Activated CD4-positive, alpha-beta T cell treated with anti-CD3 and anti-CD28 coated beads, Interleukin-2, amount 50 U/mL, for 1 hour (primary cell): ENCODE measurements at places on chromosomes 1 and 21.
A peak's percentile ranks its signal among the peaks of the same experiment; 100 is the strongest.

DNA sequence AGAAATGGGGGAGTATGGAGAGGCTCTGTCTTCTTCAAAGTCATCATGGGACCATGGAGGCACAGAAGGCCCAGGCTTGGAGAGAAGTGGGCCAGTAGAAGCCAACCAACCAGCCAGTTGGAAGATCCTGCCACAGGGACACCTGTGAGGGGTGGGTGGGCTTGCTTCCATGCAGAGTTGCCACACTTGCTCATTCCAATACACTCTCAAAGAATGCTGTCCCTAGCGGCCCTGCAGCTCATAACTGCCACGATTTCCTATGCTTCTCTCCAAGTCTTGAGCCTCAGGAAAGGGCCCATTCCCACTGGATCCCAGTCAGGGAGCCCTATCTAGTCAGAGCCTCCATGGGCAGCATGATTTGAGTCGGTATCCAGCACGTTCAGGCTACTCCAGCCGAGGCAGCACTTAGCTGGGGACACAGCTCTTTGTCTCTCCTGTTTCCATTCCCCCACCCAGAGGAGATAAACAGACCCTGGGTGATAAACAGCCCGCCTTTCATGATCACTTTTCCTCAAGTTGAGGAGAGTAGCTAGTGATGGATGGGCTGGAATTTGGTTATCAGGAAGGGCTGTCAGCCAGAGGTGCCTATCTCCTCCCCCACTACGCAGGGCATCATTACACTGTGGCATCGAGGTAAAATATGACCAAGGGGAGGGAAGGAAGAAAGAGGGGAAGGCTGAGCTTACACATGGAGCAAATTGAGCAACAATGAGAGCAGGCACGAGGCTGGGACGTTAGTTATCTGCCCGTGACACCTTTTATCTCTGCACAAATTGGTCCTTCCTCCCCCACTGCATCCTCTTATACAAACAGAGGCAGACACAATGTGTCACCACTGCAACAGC, 64.6 kb downstream of the ERI3 start:
- DNase-seq, result no peak

DNA sequence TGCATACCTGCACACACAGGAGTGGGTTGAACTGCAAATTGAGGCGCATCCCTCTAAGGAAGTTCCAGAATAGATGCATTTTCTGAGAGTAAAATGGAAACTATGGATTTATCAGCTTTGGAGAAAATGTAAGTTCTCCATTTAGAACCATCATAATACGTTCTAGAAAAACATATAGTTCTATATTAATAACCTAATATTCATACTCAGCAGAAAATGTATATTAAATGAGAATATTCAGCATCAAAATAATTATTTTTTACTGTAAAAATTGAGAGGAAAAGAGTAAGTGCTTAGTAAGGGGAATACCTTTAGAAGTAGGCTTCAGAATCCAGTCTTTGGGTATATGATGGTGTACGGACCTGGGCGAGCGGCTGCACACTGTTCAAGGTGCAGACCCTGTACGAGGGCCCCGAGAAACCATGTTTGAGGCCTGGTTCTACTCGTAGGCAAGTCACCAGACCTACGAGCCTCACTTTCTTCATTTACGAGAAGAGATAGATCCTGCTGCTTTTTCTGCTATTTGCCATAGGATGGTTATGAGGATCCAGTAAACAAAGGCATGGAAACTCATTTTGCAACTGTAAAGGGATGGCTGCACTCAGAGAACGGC, 6.8 kb downstream of the CD247 start:
- no peak for DNase-seq

GRCh38 chr1:114521396-114522263, 10.6 kb upstream of the TRIM33 start:
- no peak for DNase-seq

DNA sequence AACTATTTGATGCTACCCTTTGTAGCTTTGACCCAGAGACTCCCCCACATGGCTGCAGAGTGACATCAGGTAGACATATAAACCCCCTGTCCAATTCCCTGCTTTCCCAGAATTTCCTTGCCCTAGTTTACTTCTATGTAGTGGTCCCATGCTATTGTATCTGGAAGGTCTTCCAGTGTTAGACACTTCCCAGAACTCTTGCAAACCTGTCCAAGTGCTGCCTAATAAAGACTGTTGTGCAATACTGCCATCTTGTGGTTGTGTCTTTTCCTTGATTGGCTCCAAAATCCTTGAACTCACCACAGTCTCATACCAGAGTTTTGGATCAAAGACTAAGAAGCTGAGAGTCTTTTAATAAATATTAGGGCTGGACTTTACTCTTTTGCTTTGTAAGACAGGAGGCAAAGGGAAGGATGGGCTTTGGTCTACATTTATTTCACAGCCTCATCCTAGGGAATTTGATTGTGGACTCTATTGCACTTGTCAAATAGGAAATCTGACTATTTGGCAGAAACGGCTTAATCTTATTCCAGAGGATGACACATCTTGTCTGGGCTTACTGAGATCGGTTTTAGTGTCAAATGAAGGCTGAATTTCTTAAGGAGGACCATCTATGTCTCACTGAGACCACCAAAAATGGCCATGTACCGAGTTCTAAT, 169.9 kb downstream of the LRRC7 start:
- DNase-seq, result no peak

DNA sequence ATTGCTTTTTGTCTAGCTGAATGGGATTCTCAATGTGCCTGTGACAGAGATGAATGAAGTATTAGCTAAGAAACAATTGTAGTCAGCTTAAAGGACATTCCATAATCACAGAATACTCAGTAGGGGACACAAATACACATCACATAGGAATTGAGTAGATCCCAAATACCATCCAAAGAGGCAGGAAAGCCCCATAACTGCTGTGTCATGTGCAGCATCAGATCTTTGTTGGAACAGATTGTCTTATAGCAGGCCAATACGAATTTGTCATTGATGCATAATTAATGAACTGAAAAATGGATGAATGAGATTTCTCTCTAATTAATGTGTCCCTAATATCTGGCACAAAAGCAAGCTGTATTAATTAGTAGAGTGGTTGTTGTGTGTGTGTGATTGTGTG, 82.3 kb upstream of the S1PR1 start:
- DNase-seq, result no peak

DNA sequence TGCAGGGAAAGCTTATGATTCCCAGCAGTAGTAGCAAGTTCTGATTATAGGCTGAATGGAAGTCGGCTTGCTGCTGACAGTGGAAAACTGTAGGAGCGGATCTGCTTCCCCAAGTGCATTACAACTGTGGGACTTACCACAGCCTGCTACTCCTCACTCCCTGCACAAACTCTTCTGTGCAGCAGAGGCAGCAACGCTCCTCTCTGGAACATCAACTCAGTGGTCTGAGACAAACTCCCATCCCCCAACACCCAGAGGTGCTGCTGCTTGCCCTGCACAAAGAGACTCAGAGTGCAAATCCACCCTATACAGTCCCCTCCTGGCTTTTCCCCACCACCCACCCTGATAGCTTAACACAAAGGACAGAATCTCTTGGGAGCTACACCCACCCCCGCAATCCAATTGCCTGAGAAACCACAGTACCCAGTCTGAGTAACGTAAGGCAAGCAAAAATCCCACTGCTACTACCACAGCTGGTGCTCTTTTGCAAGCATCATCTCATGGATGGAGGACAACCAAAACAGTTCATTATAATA, 1455.2 kb downstream of the AMY1C start:
- no peak for DNase-seq

DNA sequence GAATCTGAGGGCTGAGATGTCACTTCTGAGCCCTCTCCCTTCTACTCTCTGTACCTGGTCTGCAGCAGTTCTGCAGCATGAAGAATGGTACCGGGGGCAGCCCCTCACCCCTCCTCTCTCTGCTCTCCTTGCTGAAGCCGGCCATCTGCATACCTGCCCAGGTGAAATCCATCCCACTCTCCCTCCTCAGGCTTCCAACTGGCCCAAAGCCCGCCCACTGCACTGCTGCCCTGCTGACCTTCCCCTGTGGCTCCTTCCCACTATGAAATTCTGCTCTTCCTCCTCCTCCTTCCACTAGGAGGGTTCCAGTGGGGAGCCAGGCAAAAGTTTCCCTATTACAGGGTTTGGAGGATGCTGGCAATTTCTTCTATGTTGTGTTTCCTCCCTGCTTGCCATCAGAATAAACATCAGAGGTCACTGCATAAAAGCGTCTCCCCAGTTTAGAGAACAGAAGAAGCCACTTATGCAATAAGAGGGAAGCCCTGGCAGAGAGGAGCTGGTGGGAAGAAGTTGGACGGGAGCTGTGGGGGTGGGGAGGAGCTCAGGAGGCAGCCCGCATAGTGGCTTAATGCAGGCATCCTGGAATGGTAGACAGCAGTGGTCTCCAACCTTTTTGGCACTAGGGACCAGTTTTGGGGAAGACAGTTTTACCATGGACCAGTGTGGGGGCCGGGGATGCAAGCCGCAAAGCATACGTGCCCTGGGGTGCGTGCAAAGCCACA, 30.3 kb downstream of the TMCO4 start:
- no peak for DNase-seq

DNA sequence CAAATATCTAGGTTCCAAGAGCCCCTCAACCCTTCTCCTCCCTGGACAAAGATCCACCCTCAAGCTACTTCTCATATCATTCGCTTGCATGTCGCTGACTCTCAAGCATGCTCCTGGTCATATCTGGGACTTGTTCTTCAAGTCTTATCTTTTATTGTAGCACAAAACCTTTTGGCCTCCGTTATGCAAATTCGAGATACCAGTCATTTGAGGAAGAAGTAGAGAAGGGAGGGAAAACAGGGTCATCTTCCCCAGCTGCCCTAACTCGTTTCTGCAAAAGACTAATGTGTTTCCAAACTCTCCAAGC, 63.8 kb upstream of the ETS2 start:
- no peak for DNase-seq

DNA sequence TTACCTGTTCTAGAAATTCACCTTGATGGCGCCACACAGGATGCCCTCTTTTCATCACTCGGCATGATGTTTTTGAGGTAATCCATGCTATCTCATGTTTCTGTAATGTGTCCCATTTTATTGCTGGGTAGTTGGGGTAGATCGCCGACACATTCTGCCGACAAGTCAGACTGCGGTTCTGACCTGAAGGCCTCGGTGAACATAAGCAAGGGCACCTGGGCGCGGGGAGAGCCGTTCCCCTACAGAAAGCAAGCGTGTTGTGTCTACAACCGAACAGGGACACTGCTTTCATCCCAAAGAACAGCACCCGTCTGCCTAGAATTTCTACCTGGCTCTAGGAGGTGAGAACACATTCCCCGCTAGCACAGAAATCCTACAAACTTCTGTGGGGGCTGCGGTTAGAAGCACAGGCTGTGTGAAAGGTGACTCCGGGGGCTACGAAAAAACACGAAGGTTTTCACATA, 149.2 kb downstream of the PPIAL4G start:
- DNase-seq, result no peak

GRCh38 chr1:1318131-1318652, 6.3 kb downstream of the INTS11 start:
- no peak for DNase-seq

DNA sequence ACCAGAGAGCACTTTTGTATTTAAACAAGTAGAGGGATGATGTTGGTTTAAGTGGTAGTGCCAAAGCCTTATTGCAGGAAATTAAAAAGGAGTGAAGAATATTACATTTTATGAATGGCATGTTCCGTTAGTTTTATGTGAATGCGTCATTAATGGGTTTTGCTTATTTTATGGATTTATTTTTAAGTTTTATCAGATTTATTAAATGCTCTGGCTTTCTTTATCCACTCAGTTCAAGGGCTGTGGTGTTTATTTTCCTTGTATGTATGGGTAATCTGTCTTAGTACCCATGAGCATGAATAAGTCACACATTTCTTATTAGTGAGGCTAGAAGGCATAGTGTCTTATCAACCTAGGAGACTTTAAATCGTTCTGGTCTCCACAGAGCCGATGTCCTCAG, 41.6 kb upstream of the NBL1 start:
- no peak for DNase-seq

- DNase-seq, result no peak
Observed at GRCh38 chr1:22972760-22973159, at the start of gene LACTBL1. TSS of gene LACTBL1 (minus strand) at chr1:22972866. CDS start at chr1:22972316, 550 bp downstream.

DNA sequence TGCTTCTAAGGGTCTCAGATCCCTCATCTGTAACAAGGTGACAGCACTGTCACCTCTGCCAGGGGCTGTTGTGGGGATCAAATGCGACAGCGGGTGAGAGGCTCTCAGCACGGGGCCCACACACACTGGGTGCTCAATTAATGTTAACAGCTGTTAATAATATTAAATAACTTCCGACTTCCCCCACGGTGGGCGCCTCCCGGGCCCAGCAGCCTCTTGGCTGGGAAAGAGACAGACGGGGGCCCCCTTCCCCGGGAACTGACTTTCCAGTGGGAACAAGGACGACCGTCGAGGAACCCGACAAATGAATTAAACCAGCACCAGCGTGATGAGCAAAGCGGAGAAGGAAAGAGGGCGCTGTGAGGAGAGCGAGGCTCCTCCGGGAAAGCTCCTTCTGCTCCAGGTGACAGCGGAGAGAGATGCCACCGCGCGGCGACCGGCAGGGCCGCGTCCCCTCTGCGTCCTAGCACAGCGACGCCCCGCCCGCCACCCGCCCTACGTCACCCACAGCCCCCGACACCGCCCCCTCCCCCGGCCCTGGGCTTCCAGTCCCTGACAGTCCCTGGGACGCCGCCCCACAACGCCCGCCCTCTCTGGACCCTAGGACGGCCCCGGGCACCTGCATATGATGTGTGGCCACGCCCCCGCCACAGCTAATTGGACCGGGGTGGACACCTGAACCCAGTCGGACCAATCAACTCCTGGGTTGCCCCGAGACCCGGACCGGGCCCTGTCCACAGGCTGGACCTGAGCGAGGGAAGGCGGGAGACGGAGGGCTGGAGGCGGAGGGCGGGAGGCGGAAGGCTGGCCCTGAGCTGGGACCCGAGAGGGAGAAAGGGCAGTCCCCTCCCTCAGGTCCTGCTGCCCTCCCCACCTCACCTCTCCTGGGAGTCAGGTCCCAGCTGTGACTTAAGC, 38.2 kb downstream of the MATN1 start:
- DNase-seq, result peak; percentile 12

GRCh38 chr1:38656726-38657125, 202.8 kb downstream of the RRAGC start:
- DNase-seq, result no peak

GRCh38 chr1:46002551-46003150, 129.8 kb downstream of the PIK3R3 start:
- DNase-seq, result no peak

GRCh38 chr1:53717025-53717804, 21.7 kb downstream of the GLIS1 start:
- no peak for DNase-seq

DNA sequence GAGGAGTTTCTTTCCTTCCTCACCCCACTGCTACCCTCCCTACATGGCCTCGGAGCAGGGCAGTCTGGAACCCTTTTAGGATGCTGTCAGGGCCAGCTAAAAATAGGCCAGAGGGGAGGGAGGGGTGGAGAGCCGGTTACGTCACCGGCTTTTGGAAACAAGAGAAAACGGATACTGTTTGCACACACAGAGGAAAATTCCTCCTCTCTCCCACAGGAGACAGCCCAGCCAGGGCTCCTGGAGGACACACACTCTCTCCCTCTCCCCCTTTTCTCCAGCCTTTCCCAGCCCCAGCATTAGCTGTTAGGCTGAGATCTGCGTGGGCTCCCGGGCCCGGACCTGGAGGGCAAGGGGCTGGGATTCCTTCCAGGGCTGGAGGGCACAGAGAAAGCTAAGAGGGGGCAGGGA, 20.0 kb upstream of the ALDH4A1 start:
- no peak for DNase-seq

- peak; percentile 31 for DNase-seq
Observed at GRCh38 chr1:226736001-226736907, 2.8 kb downstream of the ITPKB start.
